Mesenchymal stem cell (in vitro differentiated cells and primary cell): ENCODE measurements at places on chromosomes 16 and 17.

GRCh38 chr17:77212081-77212832, 71.5 kb downstream of the SEC14L1 start:
- no peaks in the 10 kb centered on the region for H3K27me3 ChIP-seq
- no peak for DNase-seq
- peaks cover 93% of the 10 kb centered on the region for H3K36me3 ChIP-seq
- no peak overlapping the region for H3K27ac ChIP-seq
- peaks cover 8% of the 10 kb centered on the region for H3K4me1 ChIP-seq

DNA sequence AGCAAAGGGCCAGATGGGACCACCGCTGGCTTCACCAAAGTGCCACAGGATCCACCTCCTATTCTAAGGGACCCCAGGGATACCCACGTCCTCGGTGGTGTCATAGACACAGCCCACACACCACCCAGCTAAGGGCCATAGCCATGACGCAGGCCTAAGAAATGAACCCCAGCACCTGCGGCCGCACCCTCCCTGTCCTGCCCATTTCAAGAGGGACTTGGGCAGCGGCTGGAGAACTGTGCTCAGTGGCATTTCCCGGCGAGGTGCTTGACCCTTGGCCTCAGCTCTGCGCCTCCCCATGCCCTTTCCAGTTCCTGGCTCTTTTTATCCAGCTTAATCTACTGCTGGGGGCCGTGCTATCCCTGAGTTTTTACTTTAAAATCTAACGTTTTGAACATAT, 27.3 kb downstream of the ZNF778 start:
- H3K27me3 ChIP-seq: no peaks in the 10 kb centered on the region
- DNase-seq: no peak
- no peaks in the 10 kb centered on the region for H3K36me3 ChIP-seq
- no peak overlapping the region for H3K27ac ChIP-seq
- no peak overlapping the region for H3K4me3 ChIP-seq
- H3K4me1 ChIP-seq: peaks cover 18% of the 10 kb centered on the region

DNA sequence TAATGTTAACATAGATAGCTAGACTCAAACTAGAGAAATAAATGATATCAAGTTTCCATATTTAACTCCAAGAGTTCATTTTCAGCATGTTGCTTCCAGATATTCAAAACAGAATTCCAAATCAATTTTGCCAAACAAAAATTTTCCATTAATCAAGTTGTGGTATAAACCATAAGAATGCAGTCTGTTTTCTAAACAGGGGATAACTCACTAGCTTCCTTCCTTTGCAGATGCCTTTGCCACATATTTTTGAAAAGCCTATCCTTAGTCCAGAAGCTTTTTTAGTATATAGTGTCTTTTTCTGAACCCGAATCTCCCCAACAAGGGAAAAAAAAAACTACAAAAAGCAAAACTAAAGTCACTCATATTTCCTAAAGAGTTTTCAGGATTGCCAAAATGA, 61.5 kb downstream of the HELZ start:
- H3K27ac ChIP-seq: no peak overlapping the region
- no peak overlapping the region for H3K4me3 ChIP-seq
- H3K4me1 ChIP-seq: peaks cover 7% of the 10 kb centered on the region
- no peak for DNase-seq
- H3K36me3 ChIP-seq: peaks cover 40% of the 10 kb centered on the region

GRCh38 chr16:26824469-26824868, 242.3 kb upstream of the C16orf82 start:
- H3K4me3 ChIP-seq: no peak overlapping the region
- no peak for DNase-seq
- no peaks in the 10 kb centered on the region for H3K4me1 ChIP-seq
- no peaks in the 10 kb centered on the region for H3K27me3 ChIP-seq

DNA sequence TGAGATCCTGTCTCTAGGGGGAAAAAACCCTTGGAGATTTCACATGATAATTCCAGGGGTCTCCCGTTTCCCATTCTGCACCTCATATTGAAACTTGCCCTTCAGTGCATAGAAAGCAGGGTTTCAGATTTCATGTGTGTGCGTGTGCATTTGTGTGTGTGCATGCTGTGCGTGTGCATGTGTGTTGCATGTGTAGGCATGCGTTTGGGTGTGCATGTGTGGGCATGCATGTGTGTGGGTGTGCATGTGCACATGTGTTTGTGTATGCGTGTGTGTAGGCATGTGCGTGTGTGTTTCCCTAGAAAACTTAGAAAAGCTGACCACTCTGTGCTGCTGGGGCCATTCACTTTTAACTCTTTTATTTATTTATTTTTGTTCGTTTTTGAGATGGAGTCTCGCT, 40.0 kb downstream of the IL21R start:
- H3K4me1 ChIP-seq: peaks cover 5% of the 10 kb centered on the region
- no peaks in the 10 kb centered on the region for H3K36me3 ChIP-seq
- H3K27ac ChIP-seq: no peak overlapping the region

DNA sequence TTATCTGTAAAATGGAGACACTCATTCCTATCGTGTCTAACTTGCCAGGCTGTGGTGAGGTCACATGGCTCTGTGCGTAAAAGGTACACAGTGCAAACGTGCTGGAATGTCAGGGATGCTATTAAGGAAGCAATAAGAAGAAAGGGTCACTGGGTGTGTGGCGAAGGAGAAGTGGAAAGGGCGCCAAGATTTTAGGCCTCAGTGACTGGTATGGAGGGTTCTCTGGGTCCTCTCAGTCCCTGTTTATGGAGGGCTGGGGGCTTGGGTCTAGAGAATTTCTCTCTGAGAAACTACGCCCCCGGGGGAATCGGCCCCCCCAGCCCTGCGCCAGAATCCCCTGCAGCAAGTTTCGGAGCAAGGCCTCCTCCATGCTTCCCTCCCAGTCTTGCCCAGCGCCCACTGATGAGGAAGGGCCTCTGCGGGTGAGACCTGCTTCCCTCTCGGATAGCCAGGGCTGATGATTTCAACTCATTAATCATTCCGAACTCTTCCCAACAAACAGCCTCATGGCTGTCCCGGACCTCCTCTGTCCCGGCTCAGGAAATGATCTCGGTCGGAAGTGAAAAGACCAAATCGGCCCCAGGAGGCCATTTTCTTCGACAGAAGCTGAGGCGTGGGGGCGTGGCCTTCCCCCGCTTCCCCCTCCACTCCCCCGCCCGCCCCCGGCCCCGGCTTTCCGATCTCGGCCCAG, 1.2 kb upstream of the HEXIM1 start:
- peaks cover 28% of the 10 kb centered on the region for H3K4me1 ChIP-seq
- peak; percentile 76 for DNase-seq
- H3K27ac ChIP-seq: peak overlapping the region; percentile 98
- H3K27me3 ChIP-seq: no peaks in the 10 kb centered on the region
- peak overlapping the region; percentile 68 for H3K4me3 ChIP-seq
- no peaks in the 10 kb centered on the region for H3K36me3 ChIP-seq

GRCh38 chr16:85445779-85446222, 167.3 kb upstream of the GSE1 start:
- H3K27me3 ChIP-seq: no peaks in the 10 kb centered on the region
- H3K4me1 ChIP-seq: peaks cover 15% of the 10 kb centered on the region
- DNase-seq: no peak

- peaks cover 2% of the 10 kb centered on the region for H3K27me3 ChIP-seq
- no peaks in the 10 kb centered on the region for H3K4me1 ChIP-seq
- H3K27ac ChIP-seq: no peak overlapping the region
- no peaks in the 10 kb centered on the region for H3K36me3 ChIP-seq
- DNase-seq: no peak
- H3K4me3 ChIP-seq: no peak overlapping the region
Measured at GRCh38 chr17:68646626-68647526, 45.7 kb upstream of the FAM20A start.
